ENCODE measurements at places on chromosomes 13 and 19.
A peak's percentile ranks its signal among the peaks of the same experiment; 100 is the strongest.

DNA sequence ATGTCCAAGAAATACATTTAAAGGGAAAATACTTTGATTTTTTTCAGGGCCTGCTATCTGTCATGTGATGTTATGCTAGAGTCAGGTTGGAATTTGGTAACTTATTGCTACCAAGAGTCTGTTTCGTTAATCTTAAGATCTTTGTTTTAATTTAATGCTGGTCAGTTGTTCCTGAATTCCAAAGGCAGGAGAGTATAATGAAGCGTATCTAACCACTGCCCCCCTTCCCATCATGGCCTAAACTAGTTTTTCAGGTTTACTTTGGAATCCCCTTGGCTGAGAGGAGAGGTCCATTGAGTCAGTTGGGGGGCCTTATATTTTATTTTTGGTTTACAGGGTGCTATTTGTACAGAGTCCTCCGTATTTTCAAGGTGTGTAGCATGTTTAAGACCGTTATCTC, 116.3 kb upstream of the SLC7A1 start:
- DNase-seq = no peak

DNA sequence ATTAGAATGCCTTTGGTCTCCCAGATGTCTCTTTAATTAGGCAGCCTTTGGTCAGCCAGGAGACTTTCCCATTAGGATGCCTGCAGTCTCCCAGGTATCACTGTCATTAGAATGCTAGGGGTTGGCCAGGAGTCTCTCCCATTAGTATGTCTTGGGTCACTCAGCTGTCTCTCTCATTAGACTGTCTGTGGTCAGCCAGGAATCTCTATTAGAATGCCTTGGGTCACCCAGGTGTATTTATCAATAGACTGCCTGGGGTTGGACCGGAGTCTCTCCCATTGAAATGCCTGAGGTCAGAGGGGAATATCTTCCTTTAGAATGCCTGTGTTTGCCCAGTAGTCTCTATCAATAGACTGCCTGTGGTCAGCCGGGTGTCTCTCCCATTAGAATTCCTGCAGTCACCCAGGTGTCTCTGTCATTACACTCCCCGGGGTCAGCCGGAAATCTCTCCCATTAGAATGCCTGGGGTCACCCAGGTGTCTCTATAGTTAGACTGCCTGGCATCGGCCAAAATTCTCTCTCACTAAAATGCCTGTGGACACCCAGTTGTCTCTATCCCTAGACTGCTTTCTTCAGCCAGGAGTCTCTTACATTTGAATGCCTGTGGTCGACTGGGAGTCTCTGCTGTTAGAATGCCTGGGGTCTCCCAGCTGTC, 1460.3 kb downstream of the UQCRFS1 start:
- DNase-seq = no peak

DNA sequence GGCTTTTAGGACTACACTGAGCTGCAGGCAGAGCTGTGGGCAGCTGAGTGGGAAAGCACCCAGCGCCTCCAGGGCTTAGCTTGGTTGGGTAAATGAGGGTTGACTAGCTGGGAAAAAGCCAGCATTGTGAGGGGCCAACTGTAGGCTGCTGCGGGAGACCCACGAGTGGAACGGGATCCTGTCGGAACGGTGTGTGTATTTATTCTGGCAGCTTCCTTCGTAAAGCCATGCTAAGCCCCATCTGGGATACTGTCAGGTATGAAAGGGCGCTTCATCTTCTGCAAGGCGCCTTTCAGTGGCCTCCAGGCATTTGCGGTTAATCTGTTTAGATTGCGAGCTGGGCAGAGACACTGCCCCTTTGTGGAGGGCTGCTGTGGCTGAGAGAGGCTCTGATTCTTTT, 39.5 kb upstream of the CNMD start:
- DNase-seq = no peak

- DNase-seq = peak; percentile 80
These were observed 11.5 kb upstream of the CYP4F3 start for GRCh38 chr19:15629003-15629880.
